Myocyte (in vitro differentiated cells): ENCODE measurements at places on chromosomes 16 and 17.

DNA sequence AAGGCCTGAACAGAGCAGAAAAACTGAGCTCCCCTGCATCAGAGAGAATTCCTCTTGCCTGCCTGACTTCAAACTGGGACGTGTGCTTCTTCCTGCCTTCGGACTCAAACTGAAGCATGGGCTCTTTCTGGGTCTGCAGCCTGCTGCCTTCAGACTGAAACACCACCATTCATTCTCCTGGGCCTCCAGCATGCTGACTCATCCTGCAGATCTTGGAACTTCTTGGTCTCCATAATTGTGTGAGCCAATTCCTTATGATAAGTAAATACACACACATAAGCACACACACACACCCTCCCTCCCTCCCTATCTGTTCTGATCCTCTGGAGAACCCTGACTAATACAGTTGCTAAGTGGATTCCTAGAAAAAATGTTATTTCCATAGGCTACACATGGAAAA, 874.3 kb upstream of the EEF2KMT start:
- DNase-seq: no peak

GRCh38 chr17:8005967-8006730, 3.7 kb downstream of the GUCY2D start:
- no peak for DNase-seq

DNA sequence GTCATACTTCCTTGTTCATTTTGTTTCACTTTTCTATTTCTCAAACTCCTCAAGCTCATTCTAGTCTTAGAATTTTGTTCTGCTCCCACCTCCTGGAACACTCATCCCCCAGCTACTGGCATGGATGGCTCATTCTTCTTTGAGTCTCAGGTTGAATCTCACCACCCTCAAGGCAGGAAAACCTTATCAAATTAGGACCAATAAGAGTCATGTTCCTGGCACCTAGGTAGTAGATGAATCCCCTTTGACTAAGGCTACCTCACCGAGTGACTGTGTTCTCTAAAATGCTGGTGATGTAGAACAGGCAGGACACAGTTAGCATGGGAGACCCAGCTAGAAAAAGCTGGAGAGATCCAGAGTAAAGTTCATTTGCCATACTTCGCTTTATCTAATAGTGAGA, 1050.8 kb upstream of the EEF2KMT start:
- DNase-seq: no peak

- no peak for DNase-seq
These were observed 7.3 kb downstream of the WWP2 start for GRCh38 chr16:69769404-69769803.

GRCh38 chr17:28949185-28950016, 1.9 kb downstream of the PHF12 start:
- peak; percentile 61 for DNase-seq
